Activated effector memory CD4-positive, alpha-beta T cell treated with anti-CD3 and anti-CD28 coated beads, Interleukin-2, amount 50 U/mL, for 16 hours (primary cell): ENCODE measurements at places on chromosomes 16 and 17.
A peak's percentile ranks its signal among the peaks of the same experiment; 100 is the strongest.

GRCh38 chr17:81394921-81395599 is at the start of gene BAHCC1:
Gene BAHCC1, plus strand, starts transcription at chr17:81395457. Its CDS starts 4,283 bp downstream, at chr17:81399740.
- peak; percentile 94 for DNase-seq

- DNase-seq, result no peak
These were observed 205.5 kb downstream of the HS3ST3B1 start for GRCh38 chr17:14506364-14506763.

GRCh38 chr17:63282455-63282854 is 163.7 kb downstream of the CYB561 start:
- DNase-seq, result no peak

DNA sequence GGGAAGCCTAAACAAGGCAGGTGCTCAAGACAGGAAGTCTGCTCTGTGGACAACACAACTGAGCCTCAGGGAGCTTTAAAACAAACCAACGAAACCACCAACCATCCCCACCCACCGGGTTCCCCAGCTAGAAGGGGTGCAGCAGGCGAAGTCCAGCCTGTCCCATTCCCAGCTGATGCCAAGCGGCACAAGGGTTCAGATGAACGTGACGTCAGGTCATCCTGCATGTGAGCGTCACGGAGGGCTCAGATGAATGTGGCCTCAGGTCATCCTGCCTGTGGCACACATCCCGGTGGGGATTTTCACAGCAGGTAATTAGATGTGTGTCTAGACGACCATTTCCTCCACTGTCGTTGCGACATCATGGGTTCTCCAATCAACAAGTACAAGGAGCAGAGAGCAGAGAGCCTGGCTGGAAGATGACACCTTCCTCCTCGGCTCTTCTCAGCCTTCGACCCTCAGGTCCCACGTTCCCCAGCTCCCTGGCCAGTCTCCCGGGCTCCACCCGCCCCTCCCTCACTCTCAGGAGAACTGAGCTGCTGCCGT is 246.5 kb downstream of the FOXL1 start:
- DNase-seq, result peak; percentile 45

- no peak for DNase-seq
These were observed 14.2 kb downstream of the CACNG5 start for GRCh38 chr17:66849032-66849655.

- no peak for DNase-seq
These were observed 13.7 kb downstream of the CENPX start for GRCh38 chr17:82008941-82009405.

DNA sequence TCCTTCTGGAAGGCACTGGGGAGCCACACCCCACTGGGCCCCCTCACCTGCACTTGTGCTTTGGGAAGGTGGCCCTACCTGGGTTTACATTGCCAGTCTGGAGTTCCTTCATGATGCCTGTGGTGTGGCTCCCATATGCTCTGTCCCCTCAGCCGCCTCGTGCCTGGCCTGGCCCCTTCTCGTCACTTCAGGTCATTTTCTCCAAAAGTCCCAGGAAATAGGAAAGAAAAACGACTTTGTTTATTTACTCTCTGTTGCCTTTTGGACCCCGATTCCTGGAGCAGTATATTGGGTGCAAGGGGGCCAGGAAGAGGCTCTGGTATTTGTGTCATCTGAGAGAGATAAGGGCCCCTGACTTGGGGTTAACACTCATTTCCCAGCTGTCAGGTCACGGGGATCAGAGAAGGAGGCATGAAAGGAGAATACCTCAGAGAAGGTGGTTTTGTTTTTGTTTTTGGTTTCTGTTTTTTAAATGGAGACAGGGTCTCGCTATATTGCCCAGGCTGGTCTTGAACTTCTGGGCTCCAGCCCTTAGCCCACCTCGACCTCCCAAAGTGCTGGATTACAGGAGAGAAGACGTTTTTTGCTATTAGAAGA is 4.7 kb downstream of the SOCS3 start:
- no peak for DNase-seq

- DNase-seq, result no peak
These were observed 1.9 kb downstream of the GIT1 start for GRCh38 chr17:29587591-29587990.

DNA sequence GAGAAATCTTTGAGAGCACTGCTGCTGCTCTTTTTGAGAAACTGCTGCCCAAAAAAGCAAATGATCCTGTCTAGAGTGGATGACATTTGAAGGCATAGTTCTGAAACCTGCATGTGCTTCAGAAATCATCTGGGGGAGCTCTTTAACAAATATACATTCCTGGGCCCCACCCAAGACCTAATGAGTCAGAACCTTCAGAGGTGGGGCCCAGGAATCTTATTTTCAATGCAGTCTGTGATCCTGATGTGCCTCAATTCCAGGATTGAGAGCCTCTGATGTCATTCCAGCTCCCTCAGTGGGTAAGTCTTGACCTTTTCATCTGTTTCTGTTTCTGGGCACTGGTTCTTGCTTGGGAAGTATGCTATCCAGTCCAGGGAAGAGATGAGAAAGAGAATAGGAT is 42.3 kb downstream of the HNF1B start:
- DNase-seq, result no peak

- no peak for DNase-seq
These were observed 10.0 kb upstream of the CFDP1 start for GRCh38 chr16:75443298-75443697.

DNA sequence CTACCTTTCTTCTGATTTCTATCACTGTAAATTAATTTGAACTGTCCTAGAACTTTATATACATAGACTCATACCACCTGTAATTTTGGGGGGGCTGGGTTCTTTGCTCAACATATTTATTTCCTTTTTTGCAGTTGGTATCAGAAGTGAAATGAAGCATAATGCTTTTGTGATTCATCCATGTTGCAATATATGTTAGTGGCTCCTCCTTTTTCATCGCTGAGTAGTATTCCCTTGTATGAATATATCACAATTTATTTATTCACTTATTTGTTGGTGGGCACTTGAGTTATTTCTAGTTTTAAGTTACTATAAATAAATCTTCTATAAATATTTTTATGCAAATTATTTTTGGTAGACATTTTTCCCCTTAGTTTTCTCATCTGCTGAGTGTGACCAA is 336.4 kb downstream of the HS3ST3B1 start:
- DNase-seq, result no peak

GRCh38 chr17:74840989-74841666 is 18.6 kb downstream of the GRIN2C start:
- DNase-seq, result no peak

- no peak for DNase-seq
These were observed 24.8 kb upstream of the MRPS23 start for GRCh38 chr17:57874434-57875289.

DNA sequence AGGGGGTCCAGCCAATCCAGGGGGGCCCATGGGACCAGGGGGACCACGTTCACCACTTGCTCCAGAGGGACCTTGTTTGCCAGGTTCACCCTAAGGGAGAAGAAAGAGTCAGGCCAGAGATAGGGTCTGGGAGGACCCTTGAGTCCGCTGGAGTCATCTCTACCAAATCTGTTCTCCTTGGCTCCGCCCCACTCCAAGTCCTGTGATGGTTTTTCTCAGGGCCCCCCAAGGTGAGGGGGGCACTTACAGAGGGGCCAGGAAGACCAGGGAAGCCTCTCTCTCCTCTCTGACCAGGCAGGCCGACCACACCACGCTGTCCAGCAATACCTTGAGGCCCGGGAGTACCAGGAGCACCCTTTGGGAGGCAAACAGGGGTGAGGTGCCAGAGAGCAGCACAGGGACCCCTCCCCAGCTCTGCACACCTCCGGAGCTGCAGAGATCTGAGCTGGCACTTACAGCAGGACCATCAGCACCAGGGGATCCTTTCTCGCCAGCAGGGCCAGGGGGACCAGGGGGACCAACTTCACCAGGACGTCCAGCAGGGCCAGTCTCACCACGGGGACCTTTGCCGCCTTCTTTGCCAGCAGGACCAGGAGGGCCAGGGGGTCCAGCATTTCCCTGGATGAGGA is 12.4 kb downstream of the COL1A1 start:
- DNase-seq, result no peak

DNA sequence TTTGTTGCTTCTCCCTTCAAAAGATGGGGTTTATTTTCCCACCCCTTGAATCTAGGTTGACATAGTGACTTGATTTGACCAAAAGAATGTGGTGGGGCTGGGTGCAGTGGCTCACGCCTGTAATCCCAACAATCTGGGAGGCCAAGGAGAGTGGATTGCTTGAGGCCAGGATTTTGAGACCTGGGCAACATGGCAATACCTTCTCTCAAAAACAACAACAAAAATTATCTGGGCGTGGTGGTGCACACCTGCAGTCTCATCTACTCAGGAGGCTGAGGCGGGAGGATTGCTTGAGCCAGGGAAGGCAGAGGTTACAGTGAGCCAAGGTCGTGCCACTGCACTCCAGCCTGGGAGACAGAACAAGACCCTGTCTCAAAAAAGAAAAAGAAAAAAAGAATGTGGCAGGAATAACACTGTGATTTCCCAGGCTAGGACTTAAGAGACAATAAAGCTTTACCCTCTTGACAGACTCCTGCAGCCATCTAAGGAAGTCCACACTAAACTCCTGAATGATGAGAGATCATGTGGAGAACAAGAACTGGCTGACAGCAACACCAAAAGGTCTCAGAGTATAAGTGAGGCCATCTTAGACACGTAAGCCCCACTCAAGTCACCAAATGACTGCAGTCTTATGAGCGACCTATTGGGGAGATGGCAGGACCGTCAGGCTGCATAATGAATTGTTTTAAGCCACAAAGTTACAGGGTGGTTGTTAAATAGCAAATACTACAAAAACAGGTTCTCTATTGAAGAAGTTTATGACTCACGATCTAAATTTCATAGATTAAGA is 37.0 kb downstream of the FBXL20 start:
- no peak for DNase-seq

- DNase-seq, result no peak
These were observed 56.7 kb downstream of the YPEL2 start for GRCh38 chr17:59388069-59388556.

DNA sequence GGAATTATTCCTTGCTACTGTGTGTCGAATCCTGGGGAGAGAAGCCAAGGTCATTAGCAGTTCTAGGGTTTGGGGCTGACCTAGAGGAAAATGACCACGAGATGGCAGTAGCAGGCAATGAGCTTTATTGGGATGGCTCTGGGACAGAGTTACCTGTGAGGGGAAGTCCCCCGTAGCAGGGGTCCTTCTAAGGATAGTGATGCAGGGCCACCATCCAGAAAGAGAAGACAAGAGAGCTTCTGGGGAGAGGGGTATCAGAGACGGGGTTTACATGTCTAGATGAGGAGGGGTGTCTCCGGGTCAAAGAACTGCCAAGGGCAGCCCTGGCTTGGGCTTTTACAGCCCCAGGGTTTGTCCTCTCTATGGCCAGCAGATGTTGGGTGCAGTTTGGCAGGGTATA is 6.4 kb upstream of the GGT6 start:
- peak; percentile 71 for DNase-seq

DNA sequence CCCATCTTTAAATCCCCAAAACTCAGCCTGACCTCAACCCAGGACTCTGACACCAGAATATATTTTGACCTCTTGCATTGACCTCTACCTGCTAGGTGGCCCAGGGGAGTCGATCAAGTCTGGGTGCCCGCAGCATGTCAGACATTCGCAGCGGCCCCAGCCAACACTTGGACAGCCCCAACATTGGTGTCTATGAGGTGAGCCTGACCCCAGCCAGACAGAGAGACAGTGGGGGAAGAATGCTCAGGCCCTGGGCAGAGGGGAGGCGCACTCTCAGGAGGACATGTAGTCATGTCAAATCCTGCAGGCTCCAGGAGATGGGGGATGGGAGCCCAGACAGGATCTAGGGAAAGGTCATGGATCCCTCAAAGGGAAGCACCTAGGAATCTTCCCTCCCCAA is 5.4 kb downstream of the GUCY2D start:
- no peak for DNase-seq

- no peak for DNase-seq
These were observed 1.3 kb downstream of the THRA start for GRCh38 chr17:40063901-40064531.

DNA sequence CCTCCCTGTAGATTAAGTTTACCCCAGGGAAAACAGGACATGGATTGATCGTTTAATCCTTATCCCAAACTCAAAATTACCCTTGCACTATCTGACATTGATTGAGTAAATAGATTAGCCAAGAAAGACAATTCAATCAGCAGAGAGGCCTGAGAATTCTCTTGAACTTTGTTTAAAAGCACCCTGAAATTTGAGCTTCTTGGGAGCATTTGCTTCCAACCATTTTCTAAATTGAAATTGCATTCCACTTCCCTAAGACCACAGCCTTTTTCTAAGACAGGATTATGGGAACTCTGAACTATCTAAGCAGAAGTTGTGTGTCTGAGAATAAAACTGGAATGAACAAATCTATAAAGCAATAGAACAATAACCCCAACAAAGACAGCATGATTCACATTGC is 76.6 kb upstream of the TNRC6A start:
- DNase-seq, result no peak

DNA sequence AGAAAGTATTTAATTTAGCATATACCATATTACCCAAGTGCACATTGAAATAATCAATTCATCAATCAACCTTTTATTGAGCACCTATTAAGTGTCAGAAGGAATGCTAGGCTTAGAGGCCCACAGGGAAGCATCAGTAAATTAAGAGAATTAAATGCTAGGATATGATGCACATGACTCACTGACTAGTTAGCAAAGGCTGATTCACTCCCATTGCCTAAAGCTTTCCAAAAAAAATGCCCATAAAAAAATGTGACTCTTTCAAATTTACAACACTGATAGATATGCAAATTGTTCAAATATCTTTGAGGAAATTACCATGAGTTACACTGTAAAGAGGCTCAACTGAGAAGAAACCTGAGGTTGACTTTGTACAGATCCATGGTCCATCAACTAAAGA is 883.3 kb downstream of the CDH11 start:
- DNase-seq, result no peak

- DNase-seq, result peak; percentile 91
These were observed 70.9 kb downstream of the CNGB1 start for GRCh38 chr16:57899771-57900661.

- no peak for DNase-seq
These were observed 1447.4 kb upstream of the GOT2 start for GRCh38 chr16:60181536-60181935.

GRCh38 chr16:48963901-48964615 is 317.6 kb downstream of the CBLN1 start:
- DNase-seq, result no peak

DNA sequence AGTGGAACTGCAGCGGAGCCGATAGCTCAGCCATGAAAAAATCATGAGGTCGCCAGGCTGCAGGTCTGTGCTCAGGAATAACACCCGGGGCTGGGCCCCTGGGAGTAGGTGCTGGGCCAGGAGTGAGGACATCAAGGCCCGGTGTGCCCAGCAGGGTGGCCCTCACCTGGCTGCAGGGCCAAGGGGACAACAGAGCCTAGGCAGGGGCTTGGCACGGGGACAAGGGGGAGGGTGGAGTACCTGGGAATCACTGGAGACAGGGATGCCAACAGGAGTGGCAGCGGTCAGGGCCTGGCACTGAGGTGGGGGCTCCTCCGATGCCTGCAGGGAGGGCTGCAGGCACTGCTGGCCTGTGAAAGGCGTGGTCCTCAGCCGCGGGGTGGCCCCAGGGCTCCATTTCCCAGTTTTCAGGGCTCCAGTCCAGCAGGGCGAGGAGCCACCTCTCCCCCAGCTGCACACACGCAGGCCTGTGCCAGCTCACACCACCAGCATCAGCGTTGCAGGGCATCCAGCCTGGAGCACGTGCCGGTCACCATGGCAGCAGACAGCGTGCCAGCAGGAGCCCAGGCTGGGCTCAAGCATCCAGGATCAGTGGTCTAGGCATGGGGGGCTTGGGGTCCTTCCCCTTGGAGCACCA is 4.7 kb upstream of the FSCN2 start:
- DNase-seq, result no peak

GRCh38 chr16:2739625-2740430 is 12.6 kb upstream of the SRRM2 start:
- no peak for DNase-seq
